Endodermal cell (in vitro differentiated cells): ENCODE measurements at places on chromosomes 4 and X.

GRCh38 chr4:18698119-18698883, 676.7 kb upstream of the LCORL start:
- no peaks in the 10 kb centered on the region for H3K36me3 ChIP-seq
- no peaks in the 10 kb centered on the region for H3K27me3 ChIP-seq
- H3K27ac ChIP-seq, result no peak overlapping the region
- H3K4me1 ChIP-seq, result no peaks in the 10 kb centered on the region
- no peak for DNase-seq
- H3K4me3 ChIP-seq, result no peak overlapping the region

DNA sequence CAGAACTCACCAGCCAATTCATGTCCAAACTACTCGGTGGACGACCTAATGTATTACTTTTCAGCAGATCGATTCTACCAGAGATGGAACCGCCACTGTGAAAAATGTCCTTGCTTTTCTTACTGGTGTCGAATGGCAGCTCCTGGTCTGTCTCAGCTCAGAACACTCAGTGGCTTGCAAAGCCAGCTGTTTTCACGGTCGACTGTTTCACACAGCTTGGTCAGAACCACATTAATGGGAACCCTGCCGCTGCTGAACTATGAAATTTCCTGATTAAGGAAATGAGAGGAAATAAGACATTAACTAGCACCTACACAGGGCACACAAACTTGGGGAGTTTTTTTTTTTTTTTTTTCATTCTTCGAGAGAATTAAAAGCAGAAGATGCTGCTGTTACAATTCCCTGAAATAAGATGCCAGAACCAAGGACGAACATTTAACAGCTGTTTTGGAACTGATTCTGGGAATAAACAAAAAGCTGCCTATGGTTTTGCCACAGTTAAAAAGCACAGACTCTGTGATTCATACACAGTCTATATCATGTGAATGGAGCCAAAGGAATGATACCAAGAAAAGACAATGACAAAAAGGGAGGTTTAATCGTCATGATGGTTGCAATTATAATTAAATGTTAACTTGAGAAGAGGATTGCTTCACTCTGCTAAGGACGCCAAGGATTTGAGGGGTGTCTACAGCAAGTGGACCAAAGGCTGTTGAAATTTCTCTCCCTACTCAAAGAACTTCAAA, 31.3 kb downstream of the SUPT20HL2 start:
- H3K4me3 ChIP-seq, result no peak overlapping the region
- no peaks in the 10 kb centered on the region for H3K4me1 ChIP-seq
- H3K36me3 ChIP-seq, result no peaks in the 10 kb centered on the region
- peak; percentile 63 for DNase-seq
- H3K27ac ChIP-seq, result no peak overlapping the region

DNA sequence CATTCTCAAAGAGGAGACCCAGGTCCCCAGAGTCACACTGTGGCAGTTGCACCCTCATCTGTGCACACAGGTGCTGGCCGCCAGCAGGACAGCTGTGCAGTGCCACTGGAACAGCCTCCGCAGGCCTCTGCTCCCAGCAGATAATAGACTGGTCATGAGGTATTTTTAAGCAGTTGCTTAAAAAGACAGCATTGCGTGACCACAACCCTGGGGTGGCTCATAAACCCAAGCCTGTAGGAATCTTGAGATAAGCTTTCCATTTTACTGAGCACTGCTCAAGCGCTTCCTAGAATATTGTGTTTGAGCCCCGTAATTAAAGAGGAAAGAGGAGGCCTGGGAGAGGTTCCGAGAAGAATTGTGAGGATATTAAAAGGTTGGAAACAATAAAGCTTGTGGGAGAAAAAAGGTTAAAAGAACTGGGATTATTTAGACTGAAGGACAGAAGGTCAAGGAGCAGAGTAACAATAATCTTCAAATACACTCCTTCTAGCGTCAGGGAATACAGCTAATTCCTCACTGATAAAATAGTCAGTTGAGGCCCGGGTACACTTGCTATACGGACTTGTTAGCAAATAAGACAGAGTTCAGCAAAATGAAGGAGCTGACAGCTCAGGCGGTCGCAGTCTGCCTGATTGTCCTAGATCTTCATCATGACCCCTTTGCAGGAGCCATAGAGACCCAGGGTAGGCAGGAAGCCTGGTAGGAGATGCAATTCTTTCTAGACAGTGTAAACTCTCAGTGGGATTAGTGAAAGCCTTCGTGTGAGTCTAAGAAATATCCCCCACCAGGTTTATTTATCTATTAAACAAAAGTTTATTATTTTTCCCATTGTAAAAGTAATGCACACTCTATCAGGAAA, 86.2 kb upstream of the KIT start:
- peaks cover 23% of the 10 kb centered on the region for H3K4me1 ChIP-seq
- no peaks in the 10 kb centered on the region for H3K36me3 ChIP-seq
- H3K27ac ChIP-seq, result no peak overlapping the region
- H3K4me3 ChIP-seq, result peak overlapping the region; percentile 19

- no peaks in the 10 kb centered on the region for H3K27me3 ChIP-seq
- H3K4me3 ChIP-seq, result no peak overlapping the region
- no peak for DNase-seq
- H3K36me3 ChIP-seq, result no peaks in the 10 kb centered on the region
Measured at GRCh38 chrX:50618788-50619558, 148.3 kb upstream of the DGKK start.

DNA sequence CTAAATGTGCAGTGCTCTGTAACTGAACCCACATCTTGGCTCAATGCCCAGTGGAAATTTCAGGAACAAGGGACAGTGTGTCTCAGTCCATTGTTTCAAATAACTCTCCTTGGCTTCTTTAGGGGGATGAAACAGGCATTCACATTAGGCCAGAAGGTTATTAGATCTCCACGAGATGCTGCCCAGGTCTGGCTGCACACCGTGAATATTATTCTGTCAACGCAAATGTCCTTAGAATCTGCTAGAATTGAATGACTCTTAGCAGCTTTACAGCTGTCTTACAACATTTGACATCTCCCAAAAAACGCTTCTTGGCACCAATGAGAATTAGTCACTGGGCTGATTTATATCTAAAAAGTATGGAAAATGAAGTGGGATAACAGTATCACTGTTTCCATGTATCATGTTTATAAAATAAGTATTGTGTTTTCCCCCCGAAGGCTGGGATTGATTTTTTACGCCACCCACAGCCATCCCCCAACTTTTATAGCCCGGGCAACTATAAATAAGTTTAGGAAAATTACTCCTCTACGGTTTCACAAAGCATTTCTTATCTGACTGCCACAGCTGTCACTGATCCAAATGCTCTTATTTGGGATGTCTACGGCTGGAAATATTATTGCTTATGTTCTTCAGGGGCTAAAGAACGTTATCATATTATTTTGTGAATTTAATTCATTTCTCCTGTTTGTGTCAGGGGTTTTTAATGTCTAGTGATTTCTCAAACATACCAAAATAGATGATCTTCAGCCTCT, 559.7 kb upstream of the FAT1 start:
- H3K27me3 ChIP-seq, result no peaks in the 10 kb centered on the region
- no peak for DNase-seq
- no peaks in the 10 kb centered on the region for H3K36me3 ChIP-seq
- no peak overlapping the region for H3K4me3 ChIP-seq

GRCh38 chr4:162450531-162451035, 286.8 kb upstream of the FSTL5 start:
- H3K4me1 ChIP-seq, result no peaks in the 10 kb centered on the region
- no peak overlapping the region for H3K4me3 ChIP-seq
- no peak overlapping the region for H3K27ac ChIP-seq
- no peaks in the 10 kb centered on the region for H3K27me3 ChIP-seq
- DNase-seq, result no peak

DNA sequence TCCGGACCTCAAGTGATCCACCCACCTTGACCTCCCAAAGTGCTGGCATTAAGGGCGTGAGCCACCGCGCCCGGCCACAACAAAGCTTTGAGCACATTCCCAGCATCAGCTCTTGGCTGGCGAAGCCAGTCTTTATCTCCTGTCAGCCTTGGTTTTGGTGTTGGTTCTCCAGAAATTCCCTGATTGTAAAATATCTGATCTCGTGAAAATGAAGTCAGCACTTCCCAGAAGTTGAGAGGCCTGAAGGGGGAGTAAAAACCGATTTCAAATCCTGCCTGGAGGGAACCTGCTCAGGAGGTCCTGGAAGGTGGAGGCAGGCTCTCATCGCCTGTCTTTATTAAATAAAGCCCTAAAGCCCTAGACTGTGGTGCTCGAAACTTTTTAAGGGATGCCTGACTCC, 33.6 kb downstream of the PTTG2 start:
- H3K4me3 ChIP-seq, result no peak overlapping the region
- peaks cover 18% of the 10 kb centered on the region for H3K4me1 ChIP-seq
- H3K27me3 ChIP-seq, result no peaks in the 10 kb centered on the region
- no peak overlapping the region for H3K27ac ChIP-seq
- H3K36me3 ChIP-seq, result no peaks in the 10 kb centered on the region

GRCh38 chr4:81647388-81647787, 175.7 kb upstream of the RASGEF1B start:
- no peak overlapping the region for H3K27ac ChIP-seq
- DNase-seq, result peak; percentile 63
- H3K4me1 ChIP-seq, result peaks cover 23% of the 10 kb centered on the region
- H3K27me3 ChIP-seq, result no peaks in the 10 kb centered on the region
- H3K36me3 ChIP-seq, result no peaks in the 10 kb centered on the region

DNA sequence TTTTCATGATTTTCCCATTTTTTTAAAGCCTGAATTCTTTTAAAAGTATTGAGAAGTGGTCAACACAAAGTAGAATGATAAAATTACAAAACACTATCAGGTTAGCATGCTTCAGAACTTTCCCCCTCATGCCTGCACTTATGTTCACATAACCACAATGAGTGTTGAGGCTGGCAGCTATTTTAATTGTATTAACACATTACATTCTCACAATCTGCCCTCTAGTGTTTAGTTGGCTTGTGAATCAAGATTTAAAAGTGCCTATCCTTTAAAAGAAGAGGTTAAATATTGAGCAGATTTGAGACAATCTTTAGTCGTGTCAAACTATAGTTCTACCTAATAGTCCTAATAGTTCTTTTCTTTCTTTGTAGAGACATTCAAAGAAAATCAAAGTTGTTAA, 93.6 kb upstream of the NAP1L5 start:
- no peak for DNase-seq
- H3K27me3 ChIP-seq, result no peaks in the 10 kb centered on the region
- no peak overlapping the region for H3K4me3 ChIP-seq
- H3K4me1 ChIP-seq, result no peaks in the 10 kb centered on the region
- H3K27ac ChIP-seq, result no peak overlapping the region

- no peaks in the 10 kb centered on the region for H3K4me1 ChIP-seq
- H3K27ac ChIP-seq, result no peak overlapping the region
- no peaks in the 10 kb centered on the region for H3K36me3 ChIP-seq
- H3K4me3 ChIP-seq, result no peak overlapping the region
Measured at GRCh38 chr4:91092398-91092980, 965.3 kb downstream of the CCSER1 start.

GRCh38 chrX:119406776-119407175, 7.6 kb downstream of the SLC25A43 start:
- no peak overlapping the region for H3K27ac ChIP-seq
- no peak for DNase-seq

GRCh38 chr4:8200302-8200975, 1.3 kb downstream of the SH3TC1 start:
- H3K27ac ChIP-seq, result no peak overlapping the region
- no peaks in the 10 kb centered on the region for H3K36me3 ChIP-seq
- H3K27me3 ChIP-seq, result no peaks in the 10 kb centered on the region
- DNase-seq, result no peak
- H3K4me3 ChIP-seq, result no peak overlapping the region

DNA sequence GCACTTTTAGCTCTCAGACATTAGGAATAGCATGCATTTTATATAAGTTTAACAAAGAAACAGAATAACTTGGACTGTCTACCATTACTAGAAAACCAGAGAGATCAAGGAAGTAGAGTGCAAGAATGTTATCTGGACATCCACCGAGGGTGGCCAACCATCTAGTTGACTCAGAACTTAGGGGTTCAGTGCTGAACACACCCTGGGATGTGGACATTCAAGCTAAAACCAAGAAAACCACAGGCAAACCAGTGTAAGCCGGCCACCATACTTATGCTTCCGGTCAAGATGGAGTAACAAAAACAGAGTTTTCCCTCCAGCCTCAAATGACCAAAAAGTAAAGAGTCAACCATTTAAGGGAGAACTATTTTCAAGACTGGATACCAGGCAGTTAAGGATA, 181.4 kb upstream of the MXRA5 start:
- no peak for DNase-seq
- H3K4me1 ChIP-seq, result no peaks in the 10 kb centered on the region
- no peaks in the 10 kb centered on the region for H3K27me3 ChIP-seq
- no peak overlapping the region for H3K27ac ChIP-seq
- H3K36me3 ChIP-seq, result no peaks in the 10 kb centered on the region
- H3K4me3 ChIP-seq, result no peak overlapping the region

- H3K27me3 ChIP-seq, result no peaks in the 10 kb centered on the region
- H3K4me1 ChIP-seq, result no peaks in the 10 kb centered on the region
- no peak overlapping the region for H3K27ac ChIP-seq
- DNase-seq, result no peak
- no peak overlapping the region for H3K4me3 ChIP-seq
Measured at GRCh38 chr4:184860018-184860779, 34.4 kb upstream of the ACSL1 start.

DNA sequence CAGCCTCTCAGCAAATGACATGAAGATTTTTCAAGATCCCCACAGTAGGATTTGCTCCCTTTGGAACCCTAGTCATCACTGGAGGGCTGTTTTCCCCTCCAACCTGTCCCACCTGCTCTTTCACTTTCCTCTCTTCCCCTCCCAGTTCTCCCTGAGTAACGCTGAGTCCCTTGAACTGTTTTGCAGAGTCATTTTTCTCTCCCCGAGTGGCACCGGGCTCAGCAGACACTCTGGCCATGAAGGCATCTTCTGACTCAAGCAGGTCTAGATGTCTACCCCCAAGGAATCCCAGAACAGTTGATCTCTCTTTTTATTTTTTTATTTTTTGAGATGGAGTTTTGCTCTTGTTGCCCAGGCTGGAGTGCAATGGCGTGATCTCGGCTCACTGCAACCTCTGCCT, 52.2 kb downstream of the HTRA3 start:
- H3K4me1 ChIP-seq, result no peaks in the 10 kb centered on the region
- H3K36me3 ChIP-seq, result no peaks in the 10 kb centered on the region
- DNase-seq, result no peak
- no peaks in the 10 kb centered on the region for H3K27me3 ChIP-seq
